Cortex of kidney (tissue), 1 donor: ENCODE measurements at places on chromosomes 2 and 18.

DNA sequence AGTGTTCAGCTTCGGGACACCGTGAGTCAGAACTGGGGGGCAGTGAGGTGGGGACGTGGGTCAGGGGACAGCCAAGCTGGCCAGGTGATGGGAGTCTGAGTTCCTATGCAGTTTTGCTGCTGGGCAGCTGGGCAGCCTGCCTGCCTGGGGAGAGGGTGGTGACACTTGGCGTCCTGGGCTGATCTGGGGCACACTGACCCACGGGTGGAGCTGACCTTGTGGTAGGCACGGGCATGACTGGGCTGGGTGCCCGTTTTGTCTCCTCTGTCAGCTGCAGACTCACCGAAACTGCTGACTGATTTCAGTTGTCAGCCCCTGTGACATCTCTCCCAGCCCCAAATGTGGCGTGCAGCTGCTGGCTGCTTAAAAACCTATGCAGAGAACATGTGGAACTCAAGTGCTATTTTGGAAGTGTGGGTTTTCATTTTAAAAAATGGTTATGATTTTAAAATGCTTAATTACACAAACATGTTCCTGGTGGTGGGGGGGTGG lies 32.6 kb upstream of the E2F6 start:
- DNase-seq: no peak

DNA sequence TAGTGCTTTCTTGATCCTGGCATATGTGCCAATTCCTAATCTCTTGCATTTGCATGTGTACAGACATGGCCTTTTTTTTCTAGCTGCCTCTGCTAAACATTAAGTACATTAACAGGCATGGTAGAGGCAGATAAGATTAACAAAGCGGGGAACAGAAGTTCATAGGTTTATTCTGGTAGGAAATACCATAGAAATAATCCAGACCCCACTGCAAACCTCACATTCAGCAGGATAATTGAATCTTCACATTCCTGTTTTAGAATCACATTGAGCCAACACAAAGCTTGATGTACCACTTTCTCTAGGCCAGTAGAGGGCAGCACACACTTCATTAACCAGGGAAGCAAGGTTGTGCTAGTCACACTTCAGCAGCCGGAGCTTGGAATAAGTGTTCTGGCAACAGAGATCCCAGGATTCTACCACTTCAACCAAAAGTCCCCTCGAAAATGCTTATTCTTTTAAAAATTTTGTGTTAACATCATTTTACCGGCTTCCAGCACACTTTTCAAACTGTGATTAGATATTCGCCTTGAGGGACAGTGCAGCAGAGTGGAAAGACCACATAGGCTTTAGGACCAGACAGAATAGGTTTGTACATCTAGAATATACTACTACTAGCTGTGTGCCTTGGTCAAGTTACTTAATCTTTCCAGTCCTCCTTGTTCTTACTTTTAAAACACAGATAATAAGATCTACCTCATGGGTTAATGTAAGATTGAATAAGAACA lies 420.2 kb upstream of the CHST9 start:
- DNase-seq: no peak

DNA sequence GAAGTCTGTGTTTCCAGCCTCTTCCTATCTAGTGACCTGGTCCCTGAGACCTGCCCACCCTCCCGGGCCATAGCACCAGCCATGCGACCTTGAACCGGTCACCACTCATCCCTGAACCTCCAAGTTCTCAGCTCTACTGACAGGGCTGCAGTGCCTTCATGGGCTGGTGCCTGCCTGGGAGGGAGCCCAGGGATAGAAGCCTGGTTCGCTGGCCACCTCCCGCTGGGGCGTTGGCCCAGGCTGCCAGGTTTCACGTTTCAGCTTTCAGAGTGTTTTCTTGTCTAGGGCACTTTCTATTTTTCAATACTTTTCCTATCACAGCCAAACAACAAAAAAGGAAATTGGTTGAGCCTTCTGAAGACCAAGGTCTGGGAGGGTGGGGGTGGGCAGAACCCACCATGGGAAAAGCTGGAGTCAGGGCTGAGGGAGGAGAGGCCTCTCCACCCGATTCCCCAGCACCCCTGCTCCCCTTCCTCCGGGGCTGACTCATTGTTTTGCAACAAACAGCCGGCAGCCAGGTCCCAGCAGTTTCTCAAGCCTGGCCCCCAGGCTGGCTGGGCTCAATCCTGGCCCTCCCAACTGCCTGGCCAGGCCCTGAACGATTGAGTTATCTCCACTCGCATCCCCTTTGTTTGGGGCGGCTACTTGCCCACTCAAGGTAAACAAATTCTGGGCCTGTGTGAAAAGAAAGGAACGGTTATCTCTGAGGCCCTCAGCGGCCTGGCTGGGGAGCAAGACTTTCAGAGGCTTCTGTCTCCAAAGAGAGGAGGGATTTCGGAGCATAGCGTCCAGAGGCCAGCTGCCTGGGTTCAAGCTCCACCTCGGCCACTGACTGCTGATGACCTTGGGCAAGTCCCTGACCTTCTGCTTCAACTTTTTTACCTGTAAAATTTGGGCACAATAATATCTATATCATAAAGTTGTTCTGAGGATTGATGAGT lies 47.5 kb downstream of the ZFP36L2 start:
- no peak for DNase-seq

- DNase-seq: no peak
Observed at GRCh38 chr2:102226612-102227391, 40.0 kb downstream of the IL1RL2 start.
